ENCODE measurements at places on chromosomes 3 and 15.
A peak's percentile ranks its signal among the peaks of the same experiment; 100 is the strongest.

GRCh38 chr3:64048631-64049061 is 25.4 kb upstream of the PSMD6 start:
- no peak for DNase-seq

GRCh38 chr3:5423523-5423922 is 236.0 kb downstream of the EDEM1 start:
- no peak for DNase-seq

GRCh38 chr3:100994809-100995208 is 1.6 kb upstream of the ABI3BP start:
- DNase-seq, result no peak

- no peak for DNase-seq
Observed at GRCh38 chr3:131702146-131702545, 199.4 kb upstream of the MRPL3 start.

DNA sequence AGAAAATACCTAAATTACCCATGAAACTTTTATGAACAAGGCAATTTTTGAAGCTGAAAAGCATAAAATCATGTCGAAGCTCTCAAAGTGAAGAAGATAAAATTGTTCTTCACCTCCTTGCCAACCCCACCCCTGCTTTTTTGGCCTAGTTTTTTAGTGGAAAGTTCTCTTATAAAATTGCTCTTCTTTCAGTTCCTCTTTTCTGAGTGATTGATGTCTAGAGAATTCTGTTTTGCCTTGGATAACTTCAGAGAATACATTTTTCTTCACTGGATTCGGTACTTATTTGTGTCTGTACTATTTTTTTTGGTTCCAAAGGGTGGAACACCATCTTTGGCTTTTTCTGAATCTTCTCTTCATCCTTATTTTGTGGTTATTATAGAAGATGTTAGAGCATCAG is 25.0 kb upstream of the PYDC2 start:
- DNase-seq, result no peak

- DNase-seq, result no peak
Observed at GRCh38 chr15:68114356-68114755, 60.2 kb downstream of the PIAS1 start.

DNA sequence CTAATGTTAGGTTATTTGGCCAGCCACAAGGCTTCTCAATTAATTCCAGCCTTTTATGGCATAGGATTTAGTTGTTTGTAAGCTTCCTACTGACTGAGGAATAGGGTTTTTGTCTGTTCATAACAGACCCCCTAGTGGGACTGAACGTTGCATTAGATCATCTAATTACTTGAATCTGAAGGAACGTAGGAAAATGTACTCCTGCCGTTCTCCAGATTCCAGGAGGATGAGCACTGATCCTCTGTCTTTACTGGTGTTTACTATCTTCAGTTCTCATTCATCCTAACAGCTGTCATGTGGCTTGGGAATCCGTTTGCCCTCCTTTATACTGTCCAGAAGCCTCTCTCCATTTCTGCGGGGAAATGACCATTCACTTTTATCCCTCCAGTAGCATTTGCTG is 52.7 kb downstream of the RAD54L2 start:
- DNase-seq, result no peak

- no peak for DNase-seq
Observed at GRCh38 chr3:146223401-146224373, 27.2 kb downstream of the PLSCR4 start.

DNA sequence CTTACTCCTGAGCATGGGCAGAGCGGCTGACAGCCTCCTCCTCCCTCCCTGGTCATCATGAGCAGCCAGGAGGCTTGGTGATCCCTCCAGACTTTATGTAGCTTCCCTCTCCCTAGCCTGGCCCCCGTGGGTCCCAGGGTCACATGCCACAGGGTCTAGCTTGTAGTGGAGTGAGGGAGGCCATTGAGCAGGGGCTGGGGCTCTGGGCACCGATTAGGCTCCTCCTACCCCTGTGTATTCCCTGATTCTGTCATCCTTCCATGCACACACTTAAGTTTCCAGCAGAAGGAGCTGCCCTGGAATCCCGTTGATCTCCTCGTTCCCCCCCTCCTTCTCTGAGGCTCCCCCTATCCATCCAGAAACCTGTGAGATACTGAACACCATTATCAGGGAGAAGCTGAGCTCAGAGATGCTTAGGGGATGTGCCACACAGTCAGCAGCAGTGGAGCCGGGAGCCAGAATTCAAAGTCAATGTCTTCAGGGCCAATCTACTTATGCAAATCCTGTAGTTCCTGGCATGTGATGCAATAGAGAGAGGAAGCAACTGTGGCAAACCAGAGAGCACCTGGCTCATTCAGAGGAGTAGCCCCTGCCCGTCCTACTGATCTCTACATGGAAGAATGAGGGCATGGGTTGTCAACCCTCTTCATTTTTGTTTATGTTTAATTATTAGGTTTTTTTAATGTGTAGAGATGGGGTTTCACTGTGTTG is 17.2 kb downstream of the CCDC33 start:
- peak; percentile 44 for DNase-seq

DNA sequence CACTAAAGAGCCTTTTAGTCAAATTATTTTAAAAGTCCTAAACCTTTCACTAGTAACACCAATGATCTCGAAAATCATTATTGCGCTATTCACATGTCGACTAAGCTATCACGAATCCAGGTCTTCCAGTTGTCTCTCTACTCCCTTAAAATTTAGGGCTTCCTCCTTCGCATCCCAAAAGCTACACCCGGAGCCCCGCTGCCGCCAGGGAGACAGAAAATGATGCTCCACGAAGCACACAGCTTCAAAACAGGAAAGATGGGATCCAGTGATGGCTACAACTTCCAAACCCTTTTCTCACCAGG is 253 bp downstream of the IFT80 start:
- no peak for DNase-seq

GRCh38 chr3:121740896-121741295 is 8.6 kb downstream of the GOLGB1 start:
- no peak for DNase-seq

DNA sequence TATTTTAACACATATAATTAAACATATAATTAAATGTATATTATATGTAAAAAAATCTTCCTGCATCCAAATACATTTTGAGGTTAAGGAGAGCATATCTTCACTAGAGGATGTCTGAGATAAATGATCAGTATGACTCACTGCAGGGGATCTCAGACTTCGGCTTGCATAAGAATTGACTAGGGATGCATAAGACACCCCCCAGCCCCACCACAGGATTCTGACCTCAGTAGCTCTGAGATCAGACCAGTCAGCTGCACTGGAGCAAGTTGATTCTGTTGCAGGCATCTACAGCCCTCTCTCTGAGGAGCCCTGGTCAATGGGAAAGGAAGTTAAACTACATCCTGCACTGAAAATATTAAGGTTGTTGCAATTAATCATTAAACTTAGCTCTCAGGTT is 29.0 kb upstream of the TBC1D21 start:
- DNase-seq, result no peak

DNA sequence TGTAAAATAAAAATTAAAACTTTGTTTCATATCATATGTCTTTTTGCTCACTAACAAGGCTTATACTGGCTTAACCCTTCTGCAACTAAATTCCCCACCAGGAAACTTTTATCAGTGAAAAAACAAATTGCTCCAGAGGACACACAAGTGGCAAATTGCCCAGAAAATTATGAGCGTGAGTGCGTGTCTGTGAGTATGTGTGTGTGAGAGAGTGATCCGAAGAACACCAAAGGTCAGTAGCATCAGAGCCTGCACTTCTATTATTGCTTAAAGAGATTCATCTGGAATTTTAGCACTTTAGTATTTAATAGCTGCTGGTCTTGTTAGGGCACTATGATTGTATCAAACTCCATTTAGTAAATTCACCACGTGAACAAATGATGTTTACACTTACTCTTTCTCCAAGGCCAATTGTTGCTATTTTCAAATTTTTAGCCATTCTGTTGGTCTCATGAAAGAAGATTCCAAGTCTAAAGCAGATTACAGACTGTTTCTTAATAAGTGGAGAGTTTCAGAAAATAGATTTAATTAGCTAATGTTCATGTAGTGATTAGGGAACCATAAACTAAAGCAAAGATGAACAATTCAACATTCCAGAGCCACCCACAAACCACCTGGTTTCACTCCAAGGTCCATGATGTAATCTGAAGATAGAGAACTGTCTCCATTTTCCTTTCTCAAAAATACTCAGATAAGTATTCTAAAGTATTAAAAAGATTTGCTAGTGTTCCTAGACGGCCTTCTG is 91.1 kb upstream of the IL12A start:
- DNase-seq, result no peak

- DNase-seq, result no peak
Observed at GRCh38 chr3:187943677-187944389, 198.6 kb upstream of the BCL6 start.
